Dermis lymphatic vessel endothelial cell (primary cell): ENCODE measurements at places on chromosomes 4 and X. TPM values are rescaled to one million over a fixed set of nuclear protein-coding genes. Genes with fewer than 3 reads are reported as not detected.

PGK1 gene
- 191 and 193 TPM in 2 replicates for total RNA-seq

CABS1 gene
- not detected in 2 replicates for total RNA-seq

MED14 gene
- 13.9 and 20.4 TPM in 2 replicates for total RNA-seq

WDR45 gene
- total RNA-seq: 15.4 and 22.4 TPM in 2 replicates

PGAM4 gene
- total RNA-seq: 0.11 TPM in 1 of 2 replicates, not detected in the other

DCAF8L2 gene
- not detected in 2 replicates for total RNA-seq

CACNA1F gene
- total RNA-seq: under 0.01 TPM in 2 replicates

ASB12 gene
- not detected in 2 replicates for total RNA-seq

ARHGAP6 gene
- total RNA-seq: 0.43 and 1.5 TPM in 2 replicates

MAGEA2B gene
- total RNA-seq: not detected in 2 replicates

OTC gene
- 0.17 and 0.22 TPM in 2 replicates for total RNA-seq

GALNTL6 gene
- total RNA-seq: not detected in 2 replicates

TASL gene
- total RNA-seq: not detected in 2 replicates

POU4F2 gene
- total RNA-seq: not detected in 2 replicates

ZNF185 gene
- total RNA-seq: 6.9 and 7.7 TPM in 2 replicates

AADAT gene
- total RNA-seq: 0.65 and 0.77 TPM in 2 replicates

GABRE gene
- total RNA-seq: 28.4 and 32.2 TPM in 2 replicates

CHM gene
- total RNA-seq: 18.6 and 22.9 TPM in 2 replicates
